ENCODE measurements at places on chromosomes 7 and 10. TPM values are rescaled to one million over a fixed set of nuclear protein-coding genes. Genes with fewer than 3 reads are reported as not detected.

DNA sequence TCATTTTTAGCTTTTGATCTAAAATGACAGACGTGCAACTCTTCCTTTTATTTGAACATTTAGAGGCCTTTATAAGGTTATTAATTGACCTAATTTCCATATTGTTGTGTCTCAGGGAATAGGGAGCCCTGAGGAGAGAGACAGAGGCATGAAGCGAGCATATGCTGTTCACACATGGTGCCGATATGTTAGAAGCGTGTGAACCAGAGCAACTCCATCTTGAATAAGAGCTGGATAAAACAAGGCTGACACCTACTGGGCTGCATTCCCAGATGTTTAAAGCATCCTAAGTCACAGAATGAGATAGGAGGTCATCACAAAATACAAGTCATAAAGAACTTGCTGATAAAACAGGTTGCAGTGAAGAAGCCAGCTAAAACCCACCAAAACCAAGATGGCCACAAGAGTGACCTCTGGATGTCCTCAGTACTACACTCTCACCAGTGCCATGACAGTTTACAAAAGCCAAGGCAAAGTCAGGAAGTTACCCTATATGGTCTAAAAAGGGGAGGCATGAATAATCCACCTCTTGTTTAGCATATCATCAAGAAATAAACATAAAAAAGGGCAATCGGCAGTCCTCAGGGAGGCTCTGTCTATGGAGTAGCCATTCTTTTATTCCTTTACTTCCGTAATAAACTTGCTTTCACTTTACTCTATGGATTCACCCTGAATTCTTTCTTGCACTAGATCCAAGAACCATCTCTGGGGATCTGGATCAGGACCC lies 80.1 kb downstream of the SEC61G start:
- no peak for DNase-seq

DNA sequence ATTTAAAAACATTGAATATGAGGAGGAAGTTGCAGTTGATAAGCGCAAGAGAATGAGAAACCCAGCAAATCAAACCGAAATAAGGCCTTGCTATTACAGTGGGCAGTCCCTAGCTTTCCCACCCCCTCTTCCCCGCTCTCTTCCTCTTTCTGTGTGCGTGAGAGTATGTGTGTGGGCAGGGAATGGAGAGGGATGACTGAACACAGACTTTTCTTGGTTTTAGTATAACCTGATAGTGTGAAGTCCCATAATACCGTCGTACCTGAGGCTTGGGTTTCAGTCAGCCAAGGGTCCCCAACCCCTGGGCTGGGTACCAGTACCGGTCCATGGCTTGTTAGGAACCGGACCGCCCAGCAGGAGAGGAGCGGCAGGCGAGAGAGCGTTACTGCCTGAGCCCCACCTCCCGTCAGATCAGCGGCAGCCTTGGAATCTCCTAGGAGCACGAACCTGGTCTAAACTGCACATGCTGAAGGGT lies 255.3 kb downstream of the CELF2 start:
- DNase-seq, result no peak

GRCh38 chr10:33807531-33808359 lies 473.3 kb upstream of the NRP1 start:
- no peak for DNase-seq

DNA sequence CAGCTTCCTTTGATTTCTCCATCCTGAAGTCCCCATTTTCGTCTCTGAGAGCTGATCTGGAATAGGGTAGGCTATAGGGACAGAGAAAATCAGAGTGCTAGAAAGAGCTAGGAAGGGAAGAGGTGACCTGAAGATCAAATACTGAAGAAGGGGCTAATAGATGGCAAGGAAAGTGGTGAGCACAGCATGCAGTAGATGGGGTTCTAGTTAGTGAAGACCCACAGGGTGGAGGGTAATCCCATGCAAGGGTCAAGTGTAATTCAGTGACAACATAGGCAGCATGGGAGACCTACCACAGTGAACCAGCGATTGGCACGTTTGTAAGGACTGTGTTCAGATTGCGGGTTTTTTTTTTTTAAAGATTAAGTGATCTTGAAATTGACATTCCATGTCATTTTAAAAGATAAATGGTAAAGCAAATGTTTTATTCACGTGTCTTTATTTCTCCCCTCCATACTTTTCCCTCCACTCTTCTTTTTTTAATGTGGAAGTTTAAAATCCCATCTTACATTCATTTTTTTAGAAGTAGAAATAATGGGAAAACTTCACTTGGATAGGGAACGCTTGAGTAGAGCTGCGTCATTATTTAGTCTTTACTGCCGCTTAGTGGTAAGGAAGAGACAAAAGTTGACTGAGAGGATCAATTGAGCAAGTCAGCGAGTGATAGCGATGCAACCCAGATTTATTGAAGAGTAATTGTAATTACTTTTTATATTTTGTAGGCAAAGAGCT lies 21.0 kb upstream of the ABI1 start:
- peak; percentile 38 for DNase-seq

GRCh38 chr7:116669769-116670168 lies 2.2 kb upstream of the MET start:
- DNase-seq, result no peak

DNA sequence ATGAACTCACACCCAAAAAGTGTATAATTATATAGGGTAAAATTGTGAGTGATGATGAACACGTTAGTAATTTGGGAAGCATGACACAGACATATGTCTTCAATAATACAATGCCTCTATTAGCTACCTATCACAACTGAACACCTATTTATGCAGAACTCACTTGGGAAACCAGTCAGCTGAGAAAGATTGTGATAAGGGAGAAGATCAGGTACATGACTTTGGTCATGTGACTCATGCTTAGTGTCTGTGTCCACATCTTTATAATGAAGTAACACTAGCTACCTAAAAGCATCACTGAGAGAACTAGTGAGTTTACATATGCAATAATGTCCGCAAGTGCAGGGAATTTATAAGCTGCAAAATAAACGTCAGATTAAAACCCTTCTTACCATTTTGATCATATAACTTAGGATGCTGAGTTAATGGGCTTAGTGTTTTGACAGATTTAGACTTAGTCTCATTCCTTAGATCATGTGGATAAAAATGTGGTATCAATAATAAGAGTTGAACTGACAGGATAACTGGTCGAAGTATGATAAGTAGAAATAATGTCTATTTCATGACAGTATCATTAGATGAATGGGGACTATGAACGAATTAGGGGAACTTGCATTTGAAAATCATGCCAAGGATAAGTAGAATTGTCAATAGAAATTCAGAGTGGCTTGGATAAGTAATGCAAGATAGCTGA lies 11.6 kb downstream of the VWDE start:
- DNase-seq, result no peak

- DNase-seq, result no peak
Observed at GRCh38 chr10:76282061-76283025, 850.9 kb downstream of the LRMDA start.

DNA sequence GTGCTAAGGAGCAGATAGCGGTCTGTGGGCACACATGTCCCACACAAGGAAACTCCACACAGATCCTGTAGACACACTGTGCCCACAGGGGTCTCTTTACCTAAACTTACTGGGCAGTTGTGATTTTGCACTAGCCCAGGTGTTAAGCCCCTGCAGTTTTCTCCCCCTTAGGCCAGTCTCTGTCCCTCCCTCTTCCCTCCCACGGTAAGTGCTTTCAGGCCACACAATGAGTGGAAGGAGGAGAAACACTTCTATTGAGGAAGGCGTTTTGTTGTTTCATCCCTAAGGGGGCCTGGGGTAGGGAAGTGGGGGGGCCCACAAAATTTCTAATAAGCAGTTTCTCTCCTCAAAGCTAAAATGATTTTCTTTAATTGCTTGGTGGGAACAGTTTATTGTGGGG lies 51.4 kb downstream of the FBXW4 start:
- no peak for DNase-seq

OR2A1 gene
- not detected for polyA plus RNA-seq

CALHM1 gene
- polyA plus RNA-seq, result not detected

Data from K562 (cell line).